CD4-positive, alpha-beta T cell (primary cell): ENCODE measurements at places on chromosomes 13 and 19. TPM values are rescaled to one million over a fixed set of nuclear protein-coding genes. Genes with fewer than 3 reads are reported as not detected.

SIAH3 gene
- 1.6 TPM for total RNA-seq

PLVAP gene
- total RNA-seq: not detected

ANO8 gene
- 15.3 TPM for total RNA-seq

RFPL4AL1 gene
- not detected for total RNA-seq

SIGLEC9 gene
- 0.36 TPM for total RNA-seq

CYP4F2 gene
- not detected for total RNA-seq

ZNF558 gene
- 23.3 TPM for total RNA-seq

- DNase-seq: no peak
These were observed 1.5 kb downstream of the GPC6 start for GRCh38 chr13:93227878-93228642.

GRCh38 chr13:98222816-98223215, 45.7 kb upstream of the RNF113B start:
- DNase-seq: no peak

- DNase-seq: no peak
These were observed 36.4 kb upstream of the IGSF23 start for GRCh38 chr19:44576843-44577565.

DNA sequence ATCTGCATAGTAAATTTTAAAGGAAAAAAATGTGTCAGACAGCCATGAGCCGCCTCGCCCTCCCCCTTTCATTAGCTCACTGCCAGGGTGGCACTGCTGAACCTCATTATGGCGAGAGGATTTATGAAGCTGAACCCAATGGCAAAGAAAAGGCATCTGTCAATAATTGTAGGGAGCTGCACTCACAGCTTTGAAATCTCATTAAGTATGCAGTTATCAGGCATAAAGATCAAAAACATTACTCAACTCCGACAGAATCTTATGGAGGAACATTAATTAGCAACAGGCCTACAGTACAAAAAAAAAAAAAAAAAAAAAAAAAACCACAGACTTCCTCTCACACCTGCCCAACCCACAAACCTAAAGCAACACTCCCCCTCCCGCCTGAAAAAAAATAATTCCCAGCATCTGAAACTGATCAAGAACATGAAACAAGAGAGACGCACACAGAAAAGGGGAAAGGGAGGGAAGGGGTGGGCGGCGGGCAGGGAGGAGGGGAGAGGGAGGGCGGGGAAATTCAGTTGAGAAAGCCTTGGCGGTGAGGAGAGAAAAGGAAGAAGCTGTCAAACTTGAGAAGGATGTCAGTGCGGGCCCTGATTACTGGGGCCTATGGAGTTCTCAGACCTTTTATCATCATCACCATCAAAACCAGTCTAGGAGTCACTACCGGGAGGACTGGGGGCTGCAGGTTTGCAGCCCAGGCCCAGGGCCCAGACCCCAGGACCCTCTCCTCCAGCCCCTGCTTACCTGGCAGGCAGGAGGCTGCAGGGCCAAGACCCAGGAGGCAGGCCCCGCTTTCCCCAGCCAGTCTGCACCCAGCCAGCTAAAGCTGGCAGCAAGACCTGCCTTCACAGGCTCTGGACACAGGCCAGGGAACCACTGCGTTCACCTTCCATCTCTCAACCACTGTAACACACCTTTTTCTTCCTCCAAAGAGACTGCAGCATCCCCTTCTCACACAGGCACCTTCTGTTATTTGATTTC, 8.9 kb downstream of the TSHZ3 start:
- no peak for DNase-seq

- no peak for DNase-seq
These were observed 269.1 kb downstream of the NDFIP2 start for GRCh38 chr13:79749984-79750551.

GRCh38 chr13:44703371-44703770, 127.2 kb upstream of the TSC22D1 start:
- no peak for DNase-seq

- no peak for DNase-seq
These were observed 14.8 kb downstream of the AXL start for GRCh38 chr19:41233748-41234240.

GRCh38 chr19:36108684-36109083, 2.3 kb upstream of the OVOL3 start:
- no peak for DNase-seq

DNA sequence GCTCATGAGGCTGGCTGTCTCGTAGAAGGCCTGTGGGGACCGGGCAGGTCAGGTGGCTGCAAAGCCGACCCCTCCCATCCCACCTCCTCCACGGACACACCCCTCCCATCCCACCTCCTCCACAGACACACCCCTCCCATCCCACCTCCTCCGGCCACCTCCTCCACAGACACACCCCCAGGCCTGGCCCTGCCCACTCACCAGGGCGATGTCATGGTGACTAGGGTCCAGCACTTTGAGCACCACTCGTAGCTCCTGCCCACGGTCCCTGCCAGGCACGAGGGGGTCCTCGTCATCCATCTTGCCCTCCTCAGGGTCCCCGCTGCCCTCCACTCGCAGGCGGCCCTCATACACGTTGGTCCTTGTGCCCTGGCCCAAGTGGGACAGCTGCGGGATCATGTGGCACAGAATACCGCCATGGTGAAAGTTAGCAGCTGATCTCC, 18.8 kb downstream of the TYK2 start:
- no peak for DNase-seq

GRCh38 chr13:87953381-87953780, 282.2 kb downstream of the SLITRK5 start:
- DNase-seq: no peak

- no peak for DNase-seq
These were observed 11.1 kb upstream of the SPATA13 start for GRCh38 chr13:24149246-24150032.

GRCh38 chr19:32450217-32450616, 44.6 kb downstream of the DPY19L3 start:
- no peak for DNase-seq

DNA sequence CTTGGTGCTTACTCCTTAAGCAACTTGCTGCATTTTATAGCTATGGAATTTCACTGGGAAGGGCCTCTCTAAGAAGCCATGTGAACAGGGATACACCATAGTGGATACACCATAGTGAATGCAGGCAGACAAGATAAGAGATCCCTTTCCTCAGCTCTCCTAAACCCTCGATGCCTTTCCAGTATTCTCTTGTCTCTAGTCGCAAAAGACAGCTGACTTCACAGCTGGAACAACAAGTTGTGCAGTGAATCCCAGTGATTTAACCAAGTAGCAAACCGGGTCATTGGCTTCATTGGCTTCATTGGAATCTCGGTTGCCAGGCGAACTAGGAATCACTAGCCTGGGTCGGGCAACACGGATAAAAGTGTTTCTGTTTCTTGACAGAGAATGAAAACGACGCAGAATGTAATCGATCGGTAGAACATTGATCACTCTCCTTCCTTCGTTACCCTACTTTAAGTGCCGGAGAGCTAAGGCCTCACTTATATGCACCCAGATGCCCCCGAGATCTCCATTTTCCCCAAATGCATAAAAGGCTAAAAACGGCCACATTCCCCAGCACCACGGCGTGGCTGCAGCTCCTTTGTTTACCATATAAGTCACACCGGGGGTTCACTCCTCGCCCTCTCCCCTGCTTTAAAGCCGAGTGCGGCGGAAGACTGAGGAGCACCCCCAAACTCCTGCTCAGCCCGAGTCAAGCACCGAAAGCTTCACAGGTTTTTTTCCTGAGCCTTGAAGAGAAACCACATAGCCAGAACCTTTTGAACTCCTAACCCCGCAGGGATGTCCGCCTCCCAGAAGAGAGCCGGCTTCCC, 674 bp downstream of the TRPC4 start:
- DNase-seq: no peak

- no peak for DNase-seq
These were observed 27.9 kb upstream of the IGFL1 start for GRCh38 chr19:46201454-46202310.

GRCh38 chr13:41502673-41503072, 45.3 kb downstream of the RGCC start:
- peak; percentile 26 for DNase-seq

DNA sequence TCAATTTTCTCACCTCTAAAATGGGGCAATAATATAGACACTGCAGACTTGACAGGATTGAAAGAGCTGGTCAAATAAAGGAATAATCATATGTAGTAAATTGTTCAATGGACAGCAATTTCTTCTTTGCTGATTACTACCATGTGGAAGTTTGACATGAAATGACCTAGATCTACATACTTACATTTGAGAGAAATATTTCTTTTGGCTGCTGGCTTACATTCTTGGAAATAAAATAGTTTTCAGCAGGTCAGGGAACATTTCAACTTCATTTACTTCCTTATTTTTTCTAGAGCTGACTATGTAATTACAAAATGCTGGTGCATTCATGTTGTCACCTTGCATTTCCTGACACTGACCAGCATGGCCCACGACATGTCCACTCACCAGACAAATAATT, 294.6 kb upstream of the MIR17HG start:
- no peak for DNase-seq

DNA sequence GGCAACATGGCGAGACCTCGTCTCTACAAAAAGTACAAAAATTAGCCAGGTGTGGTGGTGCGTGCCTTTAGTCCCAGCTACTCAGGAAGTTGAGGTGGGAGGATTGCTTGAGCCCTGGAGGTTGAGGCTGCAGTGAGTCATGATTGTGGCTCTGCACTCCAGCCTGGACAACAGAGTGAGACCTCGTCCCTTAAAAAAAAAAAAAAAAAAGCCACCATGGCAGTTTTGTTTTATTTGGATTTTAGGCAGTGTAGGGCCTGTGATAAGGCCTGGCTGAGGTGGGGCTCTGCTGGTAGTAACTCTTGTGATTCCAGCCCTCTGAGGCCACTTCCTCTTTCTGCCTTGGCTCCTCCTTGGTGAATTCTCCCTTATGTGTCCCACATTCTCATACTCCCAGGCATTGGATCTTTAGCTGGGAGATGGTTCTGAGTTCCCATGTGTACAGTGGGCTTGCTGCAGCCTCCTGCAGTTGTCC, 39.2 kb downstream of the GATAD2A start:
- DNase-seq: no peak
